Non-pigmented ciliary epithelial cell (primary cell): ENCODE measurements at places on chromosomes 7 and 10.

- no peak for DNase-seq
Observed at GRCh38 chr10:132133449-132134240, 53.1 kb upstream of the DPYSL4 start.

DNA sequence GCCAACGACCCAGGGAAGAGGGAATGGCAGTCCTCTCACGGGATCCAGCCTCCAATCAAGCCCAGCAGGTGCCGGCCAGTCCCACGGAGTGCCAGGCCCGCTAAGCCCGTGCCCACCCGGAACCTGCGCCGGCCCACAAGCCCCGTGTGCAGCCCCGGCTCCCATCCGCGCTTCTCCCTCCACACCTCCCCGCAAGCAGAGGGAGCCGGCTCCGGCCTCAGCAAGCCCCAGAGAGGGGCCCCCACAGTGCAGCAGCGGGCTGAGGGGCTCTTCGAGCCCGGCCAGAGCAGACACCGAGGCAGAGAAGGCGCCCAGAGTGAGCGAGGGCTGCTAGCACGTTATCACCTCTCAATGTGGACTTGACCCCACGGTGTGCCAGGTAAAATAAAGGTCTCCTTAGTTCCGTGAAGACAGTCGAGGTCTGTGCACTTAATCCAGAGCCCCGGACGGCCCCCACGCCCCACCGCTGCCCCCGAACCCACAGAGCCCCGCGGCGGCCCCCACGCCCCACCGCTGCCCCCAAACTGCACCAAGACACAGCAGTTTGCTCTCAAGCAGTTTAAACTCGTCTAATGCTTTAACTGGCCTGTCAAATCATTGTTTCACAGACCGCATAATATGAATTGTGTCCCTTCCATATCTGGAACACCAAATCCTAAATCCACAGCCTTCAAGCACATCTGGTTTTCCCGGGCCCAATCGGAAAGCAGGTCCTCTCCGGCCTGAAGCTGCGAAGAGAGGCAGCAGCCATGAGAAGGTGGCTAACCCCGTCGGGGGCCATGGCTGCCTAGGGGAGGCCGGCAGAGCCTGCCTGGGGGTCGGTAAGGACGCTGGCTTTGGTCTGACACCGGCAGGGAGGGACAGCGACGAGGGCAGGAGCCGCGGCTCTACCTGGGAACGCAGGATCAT lies 307.8 kb downstream of the PTPRN2 start:
- DNase-seq: no peak

GRCh38 chr10:851901-852300 lies 79.6 kb downstream of the LARP4B start:
- DNase-seq: no peak

DNA sequence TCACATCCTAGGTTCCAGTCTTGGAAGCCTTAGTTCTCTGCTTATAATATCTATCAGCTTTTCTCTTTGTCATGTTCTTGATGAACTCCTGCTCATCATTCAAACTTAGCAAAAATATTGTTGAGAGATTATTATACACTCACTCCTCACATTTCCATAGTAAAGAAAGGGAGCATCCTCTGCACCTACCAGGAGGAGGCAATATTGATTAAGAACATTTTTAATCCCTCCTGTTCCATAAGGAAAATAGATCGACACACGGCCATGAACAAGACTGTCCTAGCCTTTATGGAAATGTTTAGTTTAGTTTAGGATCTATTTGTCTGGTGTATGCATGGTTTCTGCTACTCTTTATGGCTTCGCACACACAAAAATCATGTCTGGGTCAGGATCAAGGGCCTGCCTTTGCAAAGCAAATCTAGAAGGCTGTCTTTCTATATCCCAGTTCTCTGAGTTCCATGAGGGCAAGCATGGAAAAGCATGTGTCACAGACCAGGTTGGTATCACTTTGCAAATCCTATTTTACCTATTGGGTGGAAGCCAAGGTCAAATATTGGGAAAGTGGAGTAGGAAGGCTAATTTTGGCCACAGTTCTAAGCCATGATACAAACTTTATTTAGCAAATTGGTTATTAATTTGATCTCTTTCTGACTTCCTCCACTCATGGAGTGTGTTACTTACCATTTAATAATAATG lies 164.4 kb downstream of the MDFIC start:
- DNase-seq: no peak

DNA sequence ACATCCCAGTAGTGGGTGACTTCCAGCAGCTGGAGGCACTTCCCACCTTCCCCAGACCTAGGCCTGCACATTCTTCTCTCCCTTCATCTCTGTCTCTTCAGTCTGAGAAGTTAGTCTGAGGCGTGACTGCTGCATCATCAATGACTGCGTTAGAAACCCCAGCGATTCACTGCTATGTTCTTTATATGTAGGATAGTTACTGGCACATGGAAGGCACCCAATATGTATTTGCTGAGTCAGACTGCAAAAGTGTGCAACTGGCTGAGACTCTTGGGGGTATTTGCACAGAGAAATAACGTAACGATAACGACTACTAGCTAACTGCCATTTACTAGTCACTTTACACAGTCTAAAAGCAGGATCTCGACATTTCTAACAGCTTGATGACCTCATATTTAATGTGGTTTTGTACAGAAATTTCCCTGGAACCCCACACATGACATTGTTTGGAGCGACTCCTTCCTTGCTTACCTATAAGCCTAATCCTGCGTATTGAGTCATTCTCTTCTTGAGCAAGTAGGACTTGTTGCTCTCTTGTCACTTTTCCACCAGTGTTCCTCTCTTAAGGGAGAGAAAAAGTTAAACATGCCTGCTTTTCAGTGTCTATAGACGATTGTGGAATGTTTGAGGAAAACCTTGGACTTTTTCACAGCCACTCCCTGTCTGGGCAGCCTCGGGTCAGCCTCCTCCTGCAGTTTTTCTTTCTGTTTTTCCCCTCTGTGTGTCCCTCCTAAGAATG lies 45.5 kb downstream of the THNSL1 start:
- no peak for DNase-seq

GRCh38 chr10:113475381-113475807 lies 77.5 kb upstream of the HABP2 start:
- DNase-seq: no peak

DNA sequence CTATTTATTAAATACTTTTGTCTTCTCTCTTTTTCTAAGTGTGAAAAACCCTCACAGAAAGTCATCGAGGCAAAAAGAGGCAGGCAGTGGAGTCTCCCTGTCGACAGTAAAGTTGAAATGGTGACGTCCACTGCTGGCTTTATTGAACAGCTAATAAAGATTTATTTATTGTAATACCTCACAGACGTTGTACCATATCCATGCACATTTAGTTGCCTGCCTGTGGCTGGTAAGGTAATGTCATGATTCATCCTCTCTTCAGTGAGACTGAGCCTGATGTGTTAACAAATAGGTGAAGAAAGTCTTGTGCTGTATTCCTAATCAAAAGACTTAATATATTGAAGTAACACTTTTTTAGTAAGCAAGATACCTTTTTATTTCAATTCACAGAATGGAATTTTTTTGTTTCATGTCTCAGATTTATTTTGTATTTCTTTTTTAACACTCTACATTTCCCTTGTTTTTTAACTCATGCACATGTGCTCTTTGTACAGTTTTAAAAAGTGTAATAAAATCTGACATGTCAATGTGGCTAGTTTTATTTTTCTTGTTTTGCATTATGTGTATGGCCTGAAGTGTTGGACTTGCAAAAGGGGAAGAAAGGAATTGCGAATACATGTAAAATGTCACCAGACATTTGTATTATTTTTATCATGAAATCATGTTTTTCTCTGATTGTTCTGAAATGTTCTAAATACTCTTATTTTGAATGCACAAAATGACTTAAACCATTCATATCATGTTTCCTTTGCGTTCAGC lies 43.4 kb downstream of the TARP start:
- DNase-seq: no peak

DNA sequence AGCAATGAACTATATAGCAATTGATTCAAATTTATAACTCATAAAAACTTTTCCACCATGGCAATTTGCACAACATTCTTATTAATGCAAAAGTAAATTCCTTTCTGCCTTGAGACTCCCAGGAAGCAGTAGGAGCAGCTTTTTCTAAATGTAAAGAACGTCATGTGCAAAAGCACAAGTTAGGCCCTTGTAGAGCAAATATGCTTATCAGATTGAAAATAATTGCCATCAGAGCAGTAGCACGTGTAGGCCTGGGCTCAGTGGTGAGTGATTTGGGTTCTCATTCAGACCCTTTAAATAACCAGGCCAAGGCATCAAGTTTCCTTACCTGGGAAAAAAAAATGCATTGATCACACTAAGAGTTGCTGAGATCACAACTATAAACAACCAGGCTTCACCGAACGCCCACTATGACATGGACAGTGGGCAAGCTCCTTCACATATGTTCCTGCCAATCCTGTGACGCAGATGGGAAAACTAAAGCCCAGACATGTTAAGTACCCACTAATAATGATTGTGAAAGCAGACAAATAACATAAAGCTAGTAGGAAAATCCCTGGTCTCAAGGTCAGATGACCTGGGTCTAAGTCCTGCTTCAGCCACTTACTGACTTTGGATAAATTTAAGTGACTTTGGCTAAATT lies 22.1 kb upstream of the SAR1A start:
- no peak for DNase-seq

DNA sequence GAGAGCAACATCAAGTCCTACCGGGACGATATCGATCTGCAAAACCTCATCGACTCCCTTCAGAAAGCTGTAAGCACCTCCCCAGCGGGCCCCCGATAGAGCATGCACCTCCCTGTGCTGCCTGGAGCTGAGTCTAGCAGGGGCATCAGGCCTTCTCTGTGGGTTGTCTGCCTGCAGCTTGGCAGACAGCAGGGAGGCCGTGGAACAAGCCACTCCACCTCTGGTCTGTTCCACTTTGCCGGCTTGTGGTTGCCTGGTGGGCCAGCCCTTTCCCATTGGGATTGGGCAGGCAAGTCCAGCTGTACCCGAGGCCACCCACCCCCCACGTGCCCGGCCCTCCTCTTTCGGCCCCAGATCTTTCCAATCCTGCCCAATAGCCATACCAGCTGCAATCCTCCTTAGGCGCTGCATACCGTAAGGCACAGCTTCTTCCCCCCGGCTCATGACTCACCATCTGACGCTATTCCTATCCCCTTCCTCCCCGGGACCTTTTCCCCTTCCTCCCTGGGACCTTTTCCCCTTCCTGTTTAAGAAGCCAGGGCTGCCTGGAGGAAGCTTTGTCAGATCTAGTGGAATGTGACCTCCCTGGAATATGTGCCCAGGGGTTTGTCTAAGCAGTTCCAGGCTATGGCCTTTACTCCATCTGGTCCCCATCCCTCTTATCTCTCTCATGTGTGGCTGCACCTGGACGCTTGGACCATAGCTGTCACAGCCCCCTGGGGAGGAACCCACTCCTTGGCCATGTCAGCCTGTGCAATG lies 28.1 kb upstream of the SH2D4B start:
- peak; percentile 86 for DNase-seq

DNA sequence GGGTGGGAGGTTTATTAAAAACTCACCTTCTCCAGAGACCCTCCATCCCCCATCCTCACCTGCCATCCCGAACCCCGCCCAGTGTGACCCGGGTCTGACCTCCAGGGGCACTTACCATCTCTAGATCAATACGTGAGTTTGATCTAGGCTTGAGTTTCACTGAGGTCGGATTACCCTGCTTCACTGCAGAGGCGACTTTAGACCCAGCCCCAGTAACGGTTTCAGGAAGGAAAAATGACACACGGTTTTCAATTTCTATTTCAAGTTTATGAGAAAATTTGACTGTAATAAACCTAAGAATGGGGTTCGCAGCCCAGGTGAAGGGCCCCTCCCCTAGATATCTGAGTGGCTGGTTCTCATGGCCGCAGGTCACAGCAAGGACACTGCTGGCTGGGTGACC lies 33.1 kb downstream of the RCC1L start:
- DNase-seq: no peak

DNA sequence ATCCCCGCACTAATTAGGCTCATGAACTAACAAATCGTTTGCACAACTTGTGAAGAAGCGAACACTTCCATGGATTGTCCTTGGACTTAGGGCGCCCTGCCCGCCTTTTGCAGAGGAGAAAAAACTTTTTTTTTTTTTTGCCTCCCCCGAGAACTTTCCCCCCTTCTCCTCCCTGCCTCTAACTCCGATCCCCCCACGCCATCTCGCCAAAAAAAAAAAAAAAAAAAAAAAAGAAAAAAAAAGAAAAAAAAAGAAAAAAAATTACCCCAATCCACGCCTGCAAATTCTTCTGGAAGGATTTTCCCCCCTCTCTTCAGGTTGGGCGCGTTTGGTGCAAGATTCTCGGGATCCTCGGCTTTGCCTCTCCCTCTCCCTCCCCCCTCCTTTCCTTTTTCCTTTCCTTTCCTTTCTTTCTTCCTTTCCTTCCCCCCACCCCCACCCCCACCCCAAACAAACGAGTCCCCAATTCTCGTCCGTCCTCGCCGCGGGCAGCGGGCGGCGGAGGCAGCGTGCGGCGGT lies at the start of gene EMX2:
Gene EMX2, plus strand, starts transcription at position 41 of the 519 bp plus-strand sequence. CDS start 522 bp downstream, outside the sequence.
- no peak for DNase-seq
